GM12891 (cell line): ENCODE measurements at places on chromosomes 7 and 10.

GRCh38 chr10:77756319-77757232, 119.0 kb upstream of the KCNMA1 start:
- no peak for DNase-seq

GRCh38 chr7:103394566-103394965, 47.1 kb downstream of the PSMC2 start:
- no peak for DNase-seq

GRCh38 chr7:27150568-27151340, 1.6 kb downstream of the HOXA3 start:
- DNase-seq: peak; percentile 86

- DNase-seq: peak; percentile 41
These were observed 61.7 kb downstream of the SH2D4B start for GRCh38 chr10:80599424-80599847.

DNA sequence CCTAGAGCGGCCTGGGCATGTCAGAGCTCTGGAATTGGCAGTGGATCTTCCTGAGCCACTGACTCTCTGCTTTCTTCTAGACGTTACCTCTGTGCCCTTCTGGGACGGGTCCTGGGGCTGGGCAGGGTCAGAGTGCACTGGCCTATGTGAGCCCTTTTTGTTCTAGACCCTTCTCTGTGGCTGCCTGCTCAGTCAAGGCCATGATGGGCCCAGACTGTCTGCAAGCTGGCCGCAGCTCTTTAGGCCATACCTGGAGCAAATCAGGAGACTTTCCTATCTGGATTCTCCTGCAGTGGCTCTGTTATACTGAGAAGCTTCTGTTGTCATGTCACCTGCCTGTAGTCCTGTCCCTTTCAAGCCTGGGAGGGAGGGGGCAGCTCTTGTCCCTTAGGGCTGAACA, 70.1 kb downstream of the ADCY1 start:
- no peak for DNase-seq

- DNase-seq: no peak
These were observed 199.8 kb downstream of the ZNF365 start for GRCh38 chr10:62573929-62574328.

DNA sequence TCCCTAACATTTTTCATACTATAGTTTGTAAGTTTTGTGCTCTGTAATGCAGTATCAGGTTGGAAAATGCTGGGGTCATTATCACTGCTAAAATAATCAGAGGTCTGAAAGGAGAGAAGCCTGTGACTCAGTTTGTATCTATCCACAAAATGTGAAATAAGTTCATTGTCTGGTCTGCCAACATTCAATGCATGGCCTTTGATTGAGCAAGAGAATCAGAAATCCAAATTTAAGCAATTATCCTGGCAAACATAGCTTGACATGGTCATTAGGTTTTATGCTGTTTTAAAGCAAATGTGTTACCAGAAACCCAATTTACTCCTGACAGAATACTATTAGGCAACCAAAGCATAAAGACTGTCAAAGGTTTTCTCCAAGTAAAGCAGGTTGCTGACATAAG, 709.7 kb upstream of the SEMA3D start:
- DNase-seq: no peak

GRCh38 chr7:146655928-146656797, 539.6 kb downstream of the CNTNAP2 start:
- DNase-seq: no peak
